C1 segment of cervical spinal cord (tissue), 14 donors: ENCODE measurements at places on chromosomes 1 and 21.

DNA sequence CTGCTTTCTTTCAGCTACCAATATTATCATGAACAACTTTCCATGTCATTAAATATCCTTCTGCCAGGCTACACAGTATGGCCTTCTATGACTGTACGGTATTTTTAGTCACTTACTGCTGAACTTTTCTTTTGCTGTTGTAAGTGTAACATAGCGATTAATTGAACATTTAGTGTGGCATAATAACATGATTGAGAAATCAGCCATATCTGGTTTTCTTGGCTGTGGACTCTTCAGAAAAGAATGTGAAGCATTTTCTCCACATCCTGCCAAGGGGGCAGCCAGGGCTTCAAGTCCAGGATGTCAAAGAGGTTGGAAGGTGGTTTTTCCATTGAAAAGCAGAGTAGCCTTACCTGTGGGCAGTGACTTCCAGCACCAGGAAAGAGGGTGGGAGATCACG, 8.8 kb upstream of the AHCYL1 start:
- DNase-seq = no peak

DNA sequence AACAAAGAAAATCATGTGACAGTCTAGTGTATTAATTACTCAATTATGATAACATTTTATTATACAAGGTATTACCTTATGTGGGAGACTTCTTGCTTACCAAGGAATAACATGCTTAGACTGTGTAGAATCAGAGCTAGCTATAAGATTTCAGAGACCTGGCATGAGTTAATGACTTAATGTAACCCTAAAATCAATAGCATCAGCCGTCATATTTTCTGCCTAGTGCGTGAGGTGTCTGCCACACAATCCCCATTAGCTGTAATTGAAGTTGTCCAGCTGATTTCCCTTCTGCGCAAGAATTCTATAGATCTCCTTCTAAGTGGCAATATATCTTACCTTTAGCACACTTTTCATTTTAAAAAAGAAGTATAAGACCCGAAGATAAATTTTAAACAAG, 28.8 kb downstream of the CHODL start:
- DNase-seq = no peak

DNA sequence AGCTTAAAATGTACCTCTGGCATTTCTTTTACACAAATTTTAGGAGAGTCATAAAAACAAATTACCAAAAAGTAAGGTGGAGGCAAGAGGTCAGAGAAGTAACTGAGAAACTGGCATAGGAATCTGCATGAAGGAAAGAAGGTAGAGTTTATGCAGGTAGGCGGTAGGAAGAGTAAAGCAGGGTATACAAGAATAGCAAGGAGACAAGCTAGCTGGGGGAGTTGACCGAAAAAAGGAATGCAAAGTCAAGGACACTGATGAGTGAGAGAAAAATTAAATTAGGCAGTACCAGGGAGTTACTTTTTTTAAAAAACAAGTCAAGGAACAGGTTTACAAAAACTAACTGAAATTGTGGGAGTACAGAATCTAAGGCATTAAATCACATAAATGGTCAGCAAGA, 56.0 kb downstream of the FOXJ3 start:
- no peak for DNase-seq

DNA sequence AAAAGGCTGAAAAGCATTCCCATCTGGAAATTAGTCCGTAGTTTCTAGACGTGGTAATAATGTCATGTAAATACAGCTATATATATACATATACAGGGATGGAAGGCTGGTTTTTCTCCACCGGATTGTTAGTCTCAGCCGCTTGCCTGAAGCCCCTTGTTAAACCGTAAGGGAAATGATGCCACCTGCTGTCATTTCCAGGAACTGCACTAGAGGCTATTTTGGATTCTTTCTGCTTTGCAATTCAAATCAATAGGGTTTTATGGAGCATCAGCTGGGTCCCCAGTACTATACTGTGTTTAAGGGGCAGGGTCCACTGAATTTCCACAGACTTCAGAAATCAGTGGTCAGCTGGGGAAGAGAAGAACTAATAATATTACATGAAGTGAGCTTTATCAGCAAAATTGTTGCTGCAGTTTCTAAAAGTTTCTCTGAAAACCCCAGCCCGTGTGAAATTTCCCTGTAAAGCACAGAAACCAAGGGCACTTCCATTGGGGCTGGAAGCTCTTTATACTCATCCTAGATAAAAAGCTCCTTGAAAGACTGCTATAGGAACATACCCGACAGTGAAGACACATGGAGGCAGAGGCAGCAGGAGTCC, 33.8 kb upstream of the MPZL1 start:
- no peak for DNase-seq

DNA sequence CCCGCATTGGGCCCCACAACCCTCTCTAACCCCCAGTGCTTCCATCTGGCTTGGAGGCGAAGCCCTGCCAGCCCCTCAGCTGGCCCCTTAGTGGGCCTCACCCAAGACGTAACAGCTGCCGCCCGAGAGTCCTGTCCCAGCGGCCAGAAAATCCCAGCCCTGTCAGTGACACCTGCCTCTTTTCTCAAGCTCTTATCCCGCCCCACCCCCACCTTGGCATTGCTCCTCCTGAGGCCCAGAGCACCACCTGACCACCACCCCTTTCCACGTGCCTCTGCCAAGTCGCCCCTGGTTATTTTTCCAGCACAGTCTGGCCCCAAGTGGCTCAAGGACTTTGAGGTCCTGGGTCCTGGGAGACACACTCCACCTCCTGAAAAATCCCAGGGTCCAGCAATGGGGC, 5.9 kb upstream of the CTRC start:
- no peak for DNase-seq

- no peak for DNase-seq
These were observed 1963.0 kb downstream of the NCAM2 start for GRCh38 chr21:22961258-22961657.

DNA sequence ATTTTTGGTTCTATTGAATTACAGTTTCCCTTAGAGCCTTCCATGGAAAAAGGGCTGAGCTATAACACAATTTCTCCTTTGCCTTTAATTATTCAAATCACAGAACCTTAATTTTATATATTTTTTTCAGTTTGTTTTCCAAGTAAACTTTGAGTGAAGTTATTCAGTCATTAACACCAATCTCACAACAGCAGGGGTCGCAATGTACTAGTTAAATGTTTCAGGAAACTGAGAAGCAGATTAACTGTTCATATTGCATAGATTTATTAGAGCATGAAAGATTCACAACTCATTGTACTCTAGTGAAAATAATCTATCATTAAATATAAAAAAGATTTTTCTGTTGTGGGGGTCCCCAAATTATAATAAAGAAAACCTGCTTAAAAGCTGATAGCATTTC, 64.1 kb downstream of the KIFAP3 start:
- DNase-seq = no peak

- no peak for DNase-seq
These were observed 130.4 kb downstream of the DYRK1A start for GRCh38 chr21:37496972-37497371.

DNA sequence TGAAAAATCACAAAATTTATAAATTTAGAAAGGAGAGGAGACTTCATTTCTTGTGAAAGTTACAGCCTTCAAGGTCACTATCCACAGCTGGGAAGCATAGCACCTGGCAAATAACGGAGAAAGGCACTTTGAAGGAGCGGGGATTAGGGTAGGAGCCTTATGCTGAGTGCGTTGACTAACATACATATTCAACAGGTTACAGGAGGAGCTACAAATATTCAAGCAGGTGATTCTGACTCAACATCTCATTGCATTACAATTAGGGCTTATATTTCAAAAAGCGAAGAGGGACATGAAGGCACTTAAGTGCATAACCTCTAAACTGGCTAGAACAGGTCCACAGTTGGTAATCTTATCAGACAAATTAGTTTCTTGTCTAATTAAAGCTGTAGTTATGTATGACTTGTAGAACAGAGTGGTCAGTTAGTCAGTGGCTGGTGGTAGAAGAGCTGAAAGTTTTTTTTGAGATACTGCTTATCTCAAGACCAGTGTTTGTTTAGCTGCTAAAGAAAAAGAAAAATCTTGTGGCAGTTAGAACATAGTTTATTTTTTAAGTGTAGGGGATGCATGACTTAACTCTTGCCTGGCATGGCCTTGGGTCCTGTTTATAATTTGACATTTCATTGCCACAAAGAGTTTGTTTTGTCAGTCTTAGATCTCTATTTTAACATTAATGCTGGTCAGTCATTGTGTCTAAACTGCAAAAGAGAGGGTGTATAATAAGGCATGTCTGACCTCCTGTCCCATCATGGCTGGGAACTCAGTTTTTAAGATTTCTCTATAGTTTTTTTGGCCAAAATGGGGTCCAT, 311.5 kb downstream of the DUSP10 start:
- DNase-seq = no peak

DNA sequence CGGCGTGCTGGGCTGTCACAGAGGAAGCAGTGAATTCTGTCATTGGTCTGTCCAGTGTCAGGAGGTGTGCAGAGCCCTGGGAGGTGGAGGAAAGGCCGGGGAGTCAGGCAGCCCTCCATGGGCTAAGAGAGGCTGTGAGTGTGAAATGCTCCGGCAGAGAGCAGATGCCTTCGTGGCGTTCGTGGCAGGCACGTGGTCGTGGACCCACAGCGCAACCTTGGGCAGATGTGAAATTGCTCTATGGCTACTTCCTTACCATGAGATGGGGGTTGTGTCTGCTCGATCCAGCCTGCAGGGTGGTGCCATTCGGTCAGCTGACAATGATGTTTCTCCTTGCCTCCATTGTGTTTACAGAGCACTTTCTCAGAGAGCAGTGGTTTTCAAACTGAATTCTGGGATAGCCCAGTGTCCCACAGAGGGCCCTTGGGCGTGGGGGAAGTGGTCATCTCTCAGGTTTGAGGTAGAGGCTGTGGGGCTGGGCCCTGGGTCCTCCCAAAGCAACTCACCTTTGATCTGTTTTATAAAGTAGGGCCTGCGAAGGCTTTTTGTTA, 27.9 kb downstream of the TNFRSF1B start:
- DNase-seq = no peak

GRCh38 chr1:110634455-110635311, 28.5 kb upstream of the KCNA2 start:
- DNase-seq = no peak

GRCh38 chr1:94783342-94784189, 36.6 kb upstream of the SLC44A3 start:
- no peak for DNase-seq

DNA sequence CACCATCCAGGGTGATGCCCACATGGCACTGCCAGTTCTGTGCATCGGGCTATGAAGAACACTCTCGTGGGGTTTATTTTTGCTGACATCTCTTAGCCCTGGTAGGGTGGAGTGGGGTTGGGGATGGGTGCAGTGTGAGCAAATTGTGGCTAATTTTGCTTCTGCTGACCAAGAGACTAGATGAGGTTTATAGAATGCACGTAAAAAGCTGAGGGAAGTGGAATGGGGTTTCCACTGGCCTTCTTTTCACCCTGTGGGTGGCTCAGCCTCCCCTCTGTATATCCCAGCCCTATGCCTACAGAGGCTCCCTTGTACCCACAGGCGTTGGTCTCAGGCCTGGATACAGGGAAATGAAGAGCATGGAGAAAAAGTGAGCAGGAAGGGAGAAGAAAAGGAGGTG, 44.1 kb upstream of the RAB4A start:
- no peak for DNase-seq

DNA sequence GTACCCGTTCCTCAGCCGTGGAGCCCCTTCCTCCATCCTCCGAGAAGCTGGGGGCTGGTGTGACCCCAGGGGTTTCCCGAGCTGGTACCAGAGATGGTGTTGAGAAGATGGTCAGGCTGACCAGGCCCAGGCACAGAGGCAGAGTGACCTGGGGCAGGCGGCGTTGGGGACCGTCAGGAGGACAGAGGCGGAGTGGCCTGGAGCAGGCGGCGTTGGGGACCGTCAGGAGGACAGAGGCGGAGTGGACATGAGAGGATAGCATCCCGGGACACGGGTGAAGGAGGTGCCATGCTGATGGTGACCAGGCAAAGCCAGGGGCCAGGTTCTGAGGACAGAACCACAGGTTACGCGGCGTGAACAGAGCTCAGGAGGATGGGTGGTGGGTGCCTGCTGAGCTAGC, 75.9 kb upstream of the TTC34 start:
- DNase-seq = no peak

DNA sequence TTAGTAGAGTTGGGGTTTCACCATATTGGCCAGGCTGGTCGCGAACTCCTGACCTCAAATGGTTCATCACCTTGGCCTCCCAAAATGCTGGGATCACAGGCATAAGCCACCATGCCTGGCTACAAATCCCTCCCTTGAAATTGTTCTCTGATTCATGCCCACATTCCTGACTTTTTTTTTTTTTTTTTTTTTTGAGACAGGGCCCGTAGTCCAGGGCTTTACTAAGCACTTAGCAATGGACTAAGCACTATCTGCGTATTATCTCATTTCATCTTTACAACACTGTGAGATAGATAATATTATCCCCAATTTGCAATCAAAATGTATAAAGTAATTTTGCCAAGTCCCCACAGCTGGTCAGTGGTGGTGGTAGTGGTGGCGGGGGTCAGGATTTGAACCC, 58.9 kb downstream of the VWA5B1 start:
- no peak for DNase-seq

- no peak for DNase-seq
These were observed 53.3 kb downstream of the B3GALT5 start for GRCh38 chr21:39666026-39666425.

DNA sequence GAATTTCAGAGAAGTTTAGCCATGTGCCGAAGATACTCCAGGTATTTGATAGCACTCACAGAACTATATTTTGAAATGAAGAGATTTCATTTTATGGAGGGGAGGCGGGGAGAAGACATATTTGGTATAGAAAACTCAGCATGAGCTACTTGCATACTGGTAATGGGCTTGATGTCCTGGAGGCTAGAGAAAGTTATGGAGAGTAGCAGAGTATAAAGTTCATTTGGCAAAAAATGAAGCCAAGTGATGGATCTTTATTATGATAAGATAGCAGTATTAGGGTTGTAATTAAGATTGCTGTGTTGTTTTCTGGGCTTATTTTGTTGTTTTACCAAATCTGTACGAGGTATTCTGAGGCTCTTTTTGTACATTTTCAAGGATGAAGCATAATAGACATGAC, 72.0 kb downstream of the RPS6KC1 start:
- no peak for DNase-seq

DNA sequence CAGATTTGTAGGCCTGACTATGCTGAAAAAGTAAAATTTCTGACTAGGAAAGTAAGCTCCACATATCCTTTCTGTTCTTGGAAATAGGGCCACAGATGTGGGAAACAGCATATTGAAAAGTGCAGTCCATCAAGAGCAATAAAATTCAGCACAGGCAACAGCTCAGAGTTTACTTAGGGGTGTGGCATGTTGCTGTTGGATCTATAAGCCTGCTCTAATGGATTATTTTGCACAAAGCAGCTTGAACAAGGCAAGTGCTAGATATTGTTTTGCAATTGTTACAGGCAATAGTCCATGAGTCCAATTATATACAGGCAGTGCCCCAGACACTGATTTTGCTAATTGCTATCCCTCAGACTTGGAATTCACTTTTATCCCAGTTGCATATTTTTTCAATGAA, 289.8 kb upstream of the SNX7 start:
- no peak for DNase-seq
